ENCODE measurements at places on chromosomes 11 and 22.

DNA sequence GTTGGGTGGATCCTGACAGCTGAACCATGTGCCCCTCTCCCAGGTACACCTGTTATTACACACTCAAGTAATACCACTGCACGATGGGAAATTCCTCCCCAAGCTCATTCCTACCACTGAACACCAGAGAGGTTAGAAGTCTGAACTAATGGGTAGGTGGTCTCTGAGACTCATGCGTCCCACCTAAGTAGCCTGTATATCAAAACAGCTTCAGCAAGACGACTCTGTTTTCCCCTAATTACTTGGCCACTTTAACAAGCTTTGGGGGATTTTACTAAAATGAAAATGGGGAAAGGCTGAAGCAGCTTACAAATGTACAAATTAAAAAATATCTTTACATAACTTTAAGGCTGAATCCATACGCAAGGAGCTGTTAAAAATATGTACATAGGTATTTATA lies 29.4 kb downstream of the LGR4 start:
- no peak for DNase-seq

- DNase-seq: no peak
These were observed 46.1 kb downstream of the RRAS2 start for GRCh38 chr11:14312736-14313438.

DNA sequence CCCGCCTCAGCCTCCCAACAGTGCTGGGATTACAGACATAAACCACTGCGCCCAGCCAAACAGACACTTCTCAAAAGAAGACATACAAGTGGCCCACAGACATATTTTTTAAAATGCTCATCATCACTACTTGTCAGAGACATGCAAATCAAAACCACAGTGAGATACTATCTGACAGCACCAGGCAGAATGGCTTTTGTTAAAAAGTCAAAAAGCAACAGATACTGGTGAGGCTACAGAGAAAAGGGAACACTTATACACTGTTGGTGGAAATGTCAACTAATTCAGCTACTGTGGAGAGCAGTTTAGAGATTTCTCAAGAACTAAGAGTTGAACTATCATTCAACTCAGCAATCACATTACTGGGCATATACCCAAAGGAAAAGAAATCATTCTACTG lies 67.0 kb downstream of the ARHGAP20 start:
- no peak for DNase-seq

DNA sequence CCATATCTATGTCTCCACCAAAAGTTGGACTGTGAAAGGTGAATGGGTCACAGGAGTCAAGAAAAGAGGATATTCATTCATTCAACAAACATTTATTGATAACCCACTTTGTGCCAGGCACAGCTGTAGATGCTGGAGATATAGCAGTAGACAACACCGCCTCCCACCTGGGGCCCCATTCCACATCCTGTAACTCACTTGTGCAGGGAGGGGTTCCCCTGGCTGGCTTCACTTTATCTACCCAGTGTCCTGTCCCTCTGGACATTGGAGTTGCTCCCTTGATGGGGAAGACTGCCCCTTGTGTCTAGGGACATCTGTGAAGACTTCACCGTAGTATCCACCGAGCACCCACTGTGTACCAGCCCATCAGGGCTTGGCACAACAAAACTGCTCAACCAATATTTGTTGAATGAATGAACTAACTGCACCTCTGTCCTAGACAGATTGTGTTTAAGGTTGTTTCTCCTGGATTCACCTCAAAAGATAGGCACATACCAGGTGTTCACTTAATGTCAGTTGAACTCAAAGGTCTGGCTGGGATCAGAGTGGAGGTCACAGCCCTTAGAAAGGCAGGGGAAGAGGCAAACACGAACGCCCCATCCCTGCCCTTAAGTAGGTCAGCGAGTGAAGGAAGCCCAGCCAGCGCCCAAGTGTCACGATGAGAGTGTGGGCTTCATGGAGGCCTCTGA lies 1.4 kb upstream of the OVOL1 start:
- DNase-seq: no peak

- no peak for DNase-seq
These were observed 351.5 kb downstream of the TBC1D22A start for GRCh38 chr22:47113853-47114415.
